ENCODE measurements at places on chromosomes 4 and X.

DNA sequence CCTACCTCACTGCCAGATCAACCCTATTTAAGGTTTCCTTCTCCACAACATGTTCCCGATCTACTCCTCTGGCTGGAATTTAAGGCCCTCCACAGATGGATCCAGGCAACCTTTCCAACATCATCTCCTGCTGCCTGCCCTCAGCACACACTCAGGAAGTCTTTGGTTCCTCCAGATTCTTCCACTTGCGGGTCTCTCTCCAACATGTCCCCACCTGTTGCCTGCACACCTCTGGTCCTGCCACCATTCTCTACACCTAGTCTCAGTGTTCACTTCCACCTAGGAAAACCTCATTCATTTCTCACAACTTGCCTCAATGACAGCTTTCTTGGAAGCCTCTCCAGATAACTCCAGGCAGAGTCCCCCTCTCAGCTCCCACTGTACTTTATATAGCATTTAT is 80.1 kb downstream of the RTL5 start:
- DNase-seq: no peak

- DNase-seq: no peak
Observed at GRCh38 chr4:44842531-44842930, 116.2 kb upstream of the GNPDA2 start.

DNA sequence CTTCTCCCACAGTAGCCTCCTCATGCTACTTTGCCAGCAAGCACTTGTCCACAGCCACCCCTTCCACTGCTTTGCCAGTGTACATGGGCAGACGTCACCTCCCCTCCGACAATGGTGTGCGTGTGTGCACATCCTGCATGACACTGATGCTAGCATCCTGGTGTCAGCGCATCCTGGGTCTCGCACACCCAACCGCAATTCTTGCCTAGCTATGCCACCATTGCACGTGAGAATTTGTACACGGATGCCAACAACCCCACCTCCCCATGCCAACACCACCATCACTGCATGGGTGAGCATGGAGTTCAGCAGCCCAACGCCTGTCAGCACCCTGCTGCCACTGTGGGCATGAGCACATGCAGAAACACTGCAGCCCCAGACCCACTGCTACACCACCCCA is 550.0 kb downstream of the STPG2 start:
- DNase-seq: no peak

GRCh38 chr4:74105656-74106280 is 6.8 kb upstream of the CXCL2 start:
- DNase-seq: peak; percentile 70

DNA sequence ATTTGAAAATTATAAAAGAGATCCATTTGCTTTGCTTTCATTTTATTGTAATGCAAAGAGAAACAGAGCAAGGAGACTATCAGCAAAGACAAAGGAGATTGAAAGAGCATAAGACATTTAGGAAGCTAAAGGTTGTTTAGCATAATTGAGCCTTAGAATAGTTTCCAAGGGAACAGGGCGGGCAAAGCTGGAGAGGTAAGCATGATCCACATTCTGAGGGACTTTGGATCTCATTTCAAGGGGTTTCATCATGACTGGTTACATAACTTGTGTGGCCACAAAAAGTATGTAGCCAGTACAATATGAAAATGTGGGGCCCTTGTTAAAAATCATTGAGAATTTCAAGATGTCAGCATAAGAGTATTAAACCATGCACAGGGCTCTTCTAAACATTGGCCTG is 406.5 kb downstream of the RPA4 start:
- no peak for DNase-seq

GRCh38 chr4:6230502-6230785 is 30.1 kb upstream of the JAKMIP1 start:
- DNase-seq: no peak

DNA sequence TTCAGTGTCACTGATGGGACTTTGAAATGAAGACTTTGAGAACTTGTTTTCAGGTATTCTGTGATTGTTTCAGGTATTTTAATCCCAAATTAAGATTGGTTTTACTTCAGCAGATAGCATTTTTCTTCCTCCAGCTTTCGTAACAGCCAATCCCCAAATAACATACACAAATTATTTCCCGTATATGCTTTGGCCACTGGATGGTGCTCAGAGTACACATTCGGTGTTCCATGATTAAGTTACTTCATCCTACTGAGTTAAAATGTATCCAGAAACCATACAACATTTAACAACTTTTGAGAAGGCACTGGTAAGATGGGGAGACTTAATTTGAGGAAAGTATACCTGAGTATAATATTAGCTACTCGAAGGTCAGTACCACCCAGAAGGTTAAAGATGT is 233.4 kb upstream of the FAM47A start:
- DNase-seq: no peak

GRCh38 chr4:145546175-145546915 is 64.7 kb downstream of the SMAD1 start:
- no peak for DNase-seq

DNA sequence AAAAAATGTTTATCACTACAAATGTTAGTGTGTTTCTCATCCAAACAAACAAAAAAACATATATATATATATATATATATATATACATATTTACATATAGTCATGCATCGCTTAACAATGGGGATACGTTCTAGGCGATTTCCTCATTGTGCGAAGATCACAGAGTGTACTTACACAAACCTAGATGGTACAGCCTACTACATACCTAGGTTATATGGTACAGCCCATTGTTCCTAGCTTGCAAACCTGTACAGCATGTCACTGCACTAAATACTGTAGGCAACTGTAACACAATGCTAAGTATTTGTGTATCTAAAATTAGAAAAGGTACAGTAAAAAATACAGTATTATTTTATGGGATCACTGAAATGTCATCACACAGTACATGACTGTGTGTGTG is 16.4 kb upstream of the TMSB4X start:
- no peak for DNase-seq

GRCh38 chr4:10009861-10010500 is 11.3 kb downstream of the SLC2A9 start:
- DNase-seq: no peak

Measured in sciatic nerve (tissue), 2 donors.